ENCODE measurements at places on chromosomes 2 and 18. TPM values are rescaled to one million over a fixed set of nuclear protein-coding genes. Genes with fewer than 3 reads are reported as not detected.

Gene STPG4
- under 0.01 TPM for total RNA-seq

Gene LHCGR
- total RNA-seq: not detected

Gene RAB6C
- total RNA-seq: not detected

Gene NFU1
- 23.3 TPM for total RNA-seq

Gene IL1RL1
- 0.13 TPM for total RNA-seq

Gene GLI2
- total RNA-seq: under 0.01 TPM

Gene DPP10
- not detected for total RNA-seq

Gene ABCA12
- not detected for total RNA-seq

Gene OTOS
- not detected for total RNA-seq

Gene EIF2AK3
- 12.4 TPM for total RNA-seq

Gene DSG1
- total RNA-seq: not detected

Gene HTRA2
- 51.7 TPM for total RNA-seq

Gene DOCK10
- total RNA-seq: 6.1 TPM

Gene RGPD6
- 19.2 TPM for total RNA-seq

Gene PTCD3
- 37.1 TPM for total RNA-seq

Gene EPHA4
- total RNA-seq: 2.2 TPM

Gene ARL4C
- 2.7 TPM for total RNA-seq

Gene HOXD13
- total RNA-seq: not detected

Gene RAX
- not detected for total RNA-seq

Gene DUSP2
- 0.76 TPM for total RNA-seq

Gene UPP2
- total RNA-seq: not detected

Gene TCF7L1
- 6.2 TPM for total RNA-seq

Gene PLGLB2
- total RNA-seq: 0.39 TPM

Gene POTEF
- total RNA-seq: 0.25 TPM

Gene CRACDL
- total RNA-seq: 3.0 TPM

Gene MREG
- total RNA-seq: 1.9 TPM

Gene VWA3B
- total RNA-seq: 0.13 TPM

Gene FRZB
- 0.13 TPM for total RNA-seq

Gene CD8B2
- not detected for total RNA-seq

Gene BUB1
- 11.0 TPM for total RNA-seq

Gene DSG3
- total RNA-seq: not detected

Gene LYPD1
- total RNA-seq: 0.13 TPM

Gene GKN2
- not detected for total RNA-seq

Gene ERMN
- not detected for total RNA-seq
